C1 segment of cervical spinal cord (tissue), 14 donors: ENCODE measurements at places on chromosomes 5 and 9.

GRCh38 chr9:36873247-36873875 is 160.7 kb downstream of the PAX5 start:
- no peak for DNase-seq

- no peak for DNase-seq
Observed at GRCh38 chr5:32683125-32683524, 28.0 kb upstream of the NPR3 start.

DNA sequence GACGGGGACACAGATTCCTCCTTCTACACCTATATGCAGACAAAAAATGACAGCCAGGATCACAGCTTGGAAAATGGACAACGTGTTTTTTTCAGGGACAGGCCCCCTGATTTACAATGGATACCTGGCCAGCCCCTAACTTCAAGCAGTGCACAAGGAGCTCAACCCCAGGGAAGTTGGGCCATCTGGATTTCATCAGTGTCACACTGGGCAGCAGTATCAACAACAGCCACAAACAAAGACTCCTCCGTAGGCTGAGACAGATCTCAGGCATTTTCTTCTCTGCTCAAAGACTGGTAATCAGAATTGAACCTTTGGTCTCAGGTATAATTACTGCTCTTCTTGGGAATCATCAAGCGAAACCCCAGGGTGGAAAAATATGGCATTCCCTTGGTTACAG is 374.0 kb downstream of the ZNF608 start:
- no peak for DNase-seq

DNA sequence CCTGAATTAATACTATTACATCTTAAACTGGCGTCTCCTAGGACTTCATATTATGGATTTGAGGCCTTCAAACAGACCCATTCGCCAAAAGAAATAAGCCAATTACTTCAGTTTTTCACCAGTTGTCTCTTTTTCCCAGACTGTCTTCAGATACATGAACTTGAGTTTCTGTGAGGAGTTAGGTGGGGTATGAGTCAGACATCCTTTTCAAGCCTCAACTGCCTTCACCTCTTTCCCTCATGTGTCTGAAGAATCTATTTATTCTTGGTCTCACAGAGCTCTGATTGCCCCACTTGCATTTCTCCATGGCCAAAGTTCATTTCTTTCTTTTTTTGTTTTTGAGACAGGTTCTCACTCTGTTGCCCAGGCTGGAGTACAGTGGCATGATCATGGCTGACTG is 12.5 kb downstream of the WNT8A start:
- no peak for DNase-seq

DNA sequence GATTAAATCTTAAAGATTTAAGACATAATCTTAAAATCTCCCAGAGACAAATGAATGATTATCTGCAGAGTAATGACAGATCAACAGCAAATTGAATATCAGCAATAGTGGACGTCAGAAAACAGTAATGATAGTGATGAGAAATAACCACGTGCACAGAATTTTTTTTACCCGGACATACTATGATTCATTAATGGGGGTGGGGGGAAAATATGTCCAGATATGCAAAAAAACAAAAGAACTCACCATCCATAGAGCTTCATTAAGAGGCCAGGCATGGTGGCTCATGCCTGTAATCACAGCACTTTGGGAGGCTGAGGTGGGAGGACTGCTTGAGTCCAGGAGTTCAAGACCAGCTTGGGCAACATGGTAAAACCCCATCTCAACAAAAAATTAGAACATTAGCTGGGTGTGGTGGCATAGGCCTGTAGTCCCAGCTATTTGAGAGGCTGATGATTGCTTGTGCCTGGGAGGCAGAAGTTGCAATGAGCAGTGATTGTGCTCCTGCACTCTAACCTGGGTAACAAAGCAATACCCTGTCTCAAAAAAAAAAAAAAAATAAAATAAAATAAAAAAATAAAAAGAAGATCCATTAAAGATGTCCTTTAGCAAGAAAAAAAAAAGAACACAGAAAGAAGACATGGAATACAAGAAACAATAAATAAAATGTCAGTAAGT is 30.9 kb upstream of the SHOC1 start:
- no peak for DNase-seq

DNA sequence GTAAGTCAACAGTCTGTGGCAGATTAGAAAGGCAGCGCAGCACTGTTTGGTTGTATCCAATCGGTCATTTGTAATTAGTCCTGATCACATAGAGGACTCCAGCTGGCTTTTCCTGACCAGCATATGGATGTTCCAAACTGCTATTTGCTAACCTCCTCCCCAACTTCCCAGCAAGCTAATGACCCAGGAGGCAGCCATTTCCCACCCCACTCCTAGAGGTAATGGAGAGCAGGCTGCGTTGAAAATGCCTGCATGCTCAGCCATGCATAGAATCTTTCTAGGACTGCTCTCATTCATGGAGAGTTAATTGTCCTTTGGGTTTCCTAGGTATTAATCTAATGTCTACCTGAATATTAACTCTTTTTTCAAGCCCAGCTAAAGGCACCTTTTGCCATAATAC is 850.6 kb upstream of the WWC1 start:
- no peak for DNase-seq

- no peak for DNase-seq
Observed at GRCh38 chr9:94084314-94084713, at the start of gene PTPDC1. Gene PTPDC1, plus strand, starts transcription at chr9:94084464. Its CDS starts 67 bp downstream, at chr9:94084531.

- DNase-seq: no peak
Observed at GRCh38 chr5:136703706-136704105, 338.4 kb upstream of the TRPC7 start.

DNA sequence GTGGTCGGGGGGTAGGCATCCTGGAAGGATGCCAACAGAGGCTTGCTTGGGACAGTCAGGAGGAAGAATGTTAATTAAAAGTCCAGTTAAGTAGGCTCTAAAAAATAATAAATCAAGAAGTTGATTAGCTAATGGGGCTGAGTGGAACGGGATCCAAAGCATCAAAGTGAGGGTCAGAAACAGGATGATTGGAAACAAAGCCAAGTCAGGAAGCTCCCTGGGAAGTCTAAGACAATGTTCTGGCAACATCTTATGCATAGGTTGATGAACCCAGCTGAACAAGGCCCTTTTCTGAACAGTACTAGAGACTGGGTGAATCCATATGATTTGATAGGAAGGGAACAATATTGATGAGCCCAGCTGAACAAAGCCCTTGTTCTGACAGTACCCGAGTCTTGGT is 50.2 kb upstream of the STARD4 start:
- DNase-seq: no peak
